ENCODE measurements at places on chromosomes 7 and 10.

- no peak for DNase-seq
These were observed 1065.4 kb downstream of the SORCS3 start for GRCh38 chr10:105706281-105707026.

- DNase-seq, result no peak
These were observed 181.9 kb downstream of the TMEM26 start for GRCh38 chr10:61271127-61271780.

- DNase-seq, result no peak
These were observed 85.4 kb upstream of the VOPP1 start for GRCh38 chr7:55657654-55658053.

GRCh38 chr10:74542077-74542476, 284.3 kb upstream of the KAT6B start:
- no peak for DNase-seq

- no peak for DNase-seq
These were observed 159.6 kb downstream of the TEX36 start for GRCh38 chr10:125523347-125523746.

- DNase-seq, result no peak
These were observed at the start of gene SSMEM1 for GRCh38 chr7:130207642-130208041. SSMEM1 (plus strand) TSS chr7:130207860; CDS start chr7:130207911, 51 bp downstream.

DNA sequence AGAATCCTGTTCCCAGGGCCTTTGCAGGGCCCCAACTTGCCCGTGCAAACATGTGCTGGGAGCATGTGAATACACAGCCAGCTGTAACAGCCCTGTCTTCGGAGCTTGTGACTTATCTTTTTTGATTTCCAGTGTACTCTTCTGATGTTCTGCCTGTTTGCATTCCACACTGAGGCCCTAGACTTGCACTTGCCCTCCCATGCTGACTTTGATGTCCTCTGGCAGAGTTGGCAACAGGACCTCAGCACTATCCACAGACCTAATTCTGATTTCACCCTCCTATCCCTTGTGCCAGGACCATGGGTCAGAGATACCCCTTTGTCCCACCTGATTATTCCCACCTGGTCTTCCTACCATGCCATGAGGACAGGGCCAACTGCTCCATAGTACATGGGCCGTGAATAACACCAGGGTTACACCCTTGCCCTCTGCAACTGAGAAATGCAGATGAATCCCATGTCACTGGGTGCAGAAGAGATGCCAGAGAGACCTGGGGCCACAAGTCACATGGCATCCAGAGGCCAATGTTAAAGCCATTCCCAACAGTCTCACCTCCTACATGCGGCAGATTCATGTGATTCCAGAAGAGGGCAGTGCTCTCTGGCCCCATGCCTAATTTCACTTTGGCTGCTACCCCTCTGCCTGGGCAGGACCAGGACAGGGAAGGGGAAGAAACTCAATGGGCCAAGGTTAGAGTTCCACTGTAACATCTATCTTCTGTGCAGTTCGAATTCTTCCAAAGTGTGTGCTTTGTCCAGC, 43.0 kb downstream of the SCRN1 start:
- no peak for DNase-seq

DNA sequence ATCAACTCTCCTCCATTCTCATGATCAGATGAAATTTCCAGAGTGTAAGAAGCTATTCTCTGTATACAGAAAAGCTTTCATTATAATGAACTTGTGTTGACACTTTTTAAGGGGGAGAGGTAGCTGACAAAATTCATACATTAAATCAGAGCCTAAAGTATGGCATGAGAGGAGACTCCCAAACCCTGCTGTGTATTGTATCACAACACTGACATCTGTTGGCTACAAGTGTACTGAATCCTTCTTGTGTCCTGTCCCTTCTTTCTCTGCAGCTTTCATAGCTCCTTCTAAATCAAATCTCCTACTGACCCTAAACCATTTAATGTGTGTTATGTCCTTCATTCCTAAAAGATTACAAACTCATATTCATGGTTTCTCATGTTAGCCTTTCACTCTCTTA, 70.9 kb downstream of the GCC1 start:
- DNase-seq, result no peak

DNA sequence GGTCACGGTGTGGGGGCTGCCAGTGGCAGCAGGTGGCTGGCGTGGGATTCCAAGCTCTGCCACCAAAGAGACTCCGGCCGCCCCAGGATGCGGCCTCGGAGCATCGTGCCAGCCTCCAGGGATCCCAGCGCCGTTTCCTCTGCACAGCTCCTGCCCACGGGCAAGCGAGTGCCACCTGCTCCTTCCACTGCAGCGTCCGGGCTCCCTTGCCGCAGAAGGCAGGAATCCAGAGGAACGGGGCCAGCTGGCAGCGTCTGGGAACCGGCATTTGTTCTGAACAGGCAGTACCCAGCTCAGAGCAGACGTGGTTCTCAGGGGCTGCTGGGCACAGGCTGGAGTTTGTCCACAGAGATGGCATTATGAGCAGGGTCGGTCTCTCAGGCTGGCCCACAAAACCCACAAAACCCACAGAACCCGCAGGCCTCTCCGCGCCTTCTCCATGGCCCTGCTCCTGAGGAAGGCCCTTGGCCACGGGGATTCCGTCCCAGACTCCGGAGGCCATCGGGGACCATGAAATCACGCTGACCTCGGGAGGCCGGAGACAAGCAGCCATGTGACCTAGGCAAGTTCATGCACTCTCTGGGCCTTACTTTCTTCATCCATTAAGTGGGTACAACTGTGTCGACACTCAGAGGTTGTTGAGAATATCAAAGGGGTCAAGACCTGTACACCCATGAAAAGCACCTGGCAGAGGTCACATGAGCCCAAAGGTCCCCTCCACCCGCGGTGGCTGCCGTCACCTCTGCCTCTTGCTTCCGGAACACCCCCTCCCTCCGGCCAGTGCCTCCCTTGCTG, 72.1 kb upstream of the TNRC18 start:
- no peak for DNase-seq

- no peak for DNase-seq
These were observed 20.4 kb downstream of the HTR7 start for GRCh38 chr10:90837486-90837885.

DNA sequence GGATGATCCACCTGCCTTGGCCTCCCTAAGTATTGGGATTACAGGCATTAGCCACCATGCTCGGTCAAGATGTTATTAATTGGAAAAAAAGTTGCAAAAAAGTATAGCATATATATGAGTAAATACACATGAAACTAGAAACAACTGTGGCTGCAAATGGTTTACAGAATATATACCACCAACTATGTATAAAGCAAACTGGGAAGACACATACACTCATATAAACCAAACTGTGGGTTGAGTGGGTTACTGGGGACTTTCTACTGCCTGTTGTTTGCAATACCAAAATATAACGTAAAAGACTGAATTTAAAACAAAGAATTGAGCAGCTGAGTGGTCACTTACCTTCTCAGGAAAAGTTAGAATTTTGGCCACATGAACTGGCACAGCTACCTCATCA, 8.1 kb downstream of the POLR3A start:
- DNase-seq, result no peak

GRCh38 chr7:49775949-49776443, 2.6 kb downstream of the VWC2 start:
- no peak for DNase-seq
